ENCODE measurements at places on chromosomes 2 and 18.

DNA sequence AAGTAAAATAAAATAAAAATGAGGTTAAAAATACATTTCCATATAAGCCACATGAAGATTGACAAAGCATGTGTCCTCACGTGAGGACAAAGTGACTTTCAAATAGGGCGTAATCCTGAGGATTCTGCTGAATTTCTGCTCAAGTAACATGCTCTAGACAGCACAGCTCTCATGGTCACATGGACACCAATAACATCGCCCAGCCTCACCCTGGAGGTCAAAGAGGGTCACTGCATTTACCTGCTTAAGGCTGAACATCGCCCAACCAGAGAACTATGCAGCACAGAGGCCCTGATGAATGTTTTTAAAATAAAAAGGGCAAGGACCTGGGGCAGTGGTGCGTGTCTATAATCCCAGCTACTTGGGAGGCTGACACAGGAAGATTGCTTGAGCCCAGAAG is 30.2 kb downstream of the TGFBRAP1 start:
- peak; percentile 40 for DNase-seq

DNA sequence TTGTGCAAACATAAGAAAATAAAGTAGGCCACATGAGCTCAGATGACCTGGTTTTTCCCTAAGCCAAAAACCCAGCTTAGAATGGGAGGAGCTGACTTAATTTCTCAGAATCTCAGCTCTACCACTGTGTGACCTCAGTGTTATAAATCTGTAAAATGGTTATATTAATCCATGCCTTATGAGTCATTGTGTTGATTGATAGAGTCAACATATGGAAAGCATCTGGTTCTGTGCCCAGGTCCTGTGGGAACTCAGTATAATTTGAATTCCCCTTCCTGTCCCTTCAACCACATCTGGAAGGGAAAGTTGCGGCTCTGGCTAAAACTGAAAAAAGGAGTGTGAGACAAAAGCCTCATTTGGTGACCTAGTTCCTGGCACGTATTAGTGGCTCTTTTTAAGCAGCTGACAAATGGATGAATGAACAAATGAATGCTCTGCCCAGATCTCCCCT is 25.7 kb downstream of the TMEM177 start:
- no peak for DNase-seq

GRCh38 chr2:72113847-72114692 is 33.6 kb downstream of the CYP26B1 start:
- no peak for DNase-seq

DNA sequence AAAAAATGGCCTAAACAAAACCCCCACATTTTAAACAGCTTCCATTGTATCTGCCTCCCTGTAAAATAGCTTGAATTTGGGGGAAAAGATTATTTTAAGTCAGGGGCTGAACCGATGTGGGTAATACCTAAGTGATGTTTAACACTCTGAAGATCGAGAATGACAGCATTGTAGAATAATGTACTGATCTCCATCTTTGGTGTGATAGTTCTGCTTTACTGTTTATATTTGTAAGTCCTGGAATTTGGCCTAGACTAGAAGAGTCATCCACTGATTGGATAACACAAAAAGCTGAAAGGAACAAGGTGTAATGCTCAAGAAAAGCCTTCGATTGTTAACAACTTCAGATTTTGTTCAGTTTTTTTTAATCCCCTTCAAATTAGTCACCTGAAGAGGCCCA is 53.8 kb upstream of the CCDC68 start:
- no peak for DNase-seq

GRCh38 chr2:19456705-19457309 is 98.4 kb upstream of the OSR1 start:
- DNase-seq = no peak

DNA sequence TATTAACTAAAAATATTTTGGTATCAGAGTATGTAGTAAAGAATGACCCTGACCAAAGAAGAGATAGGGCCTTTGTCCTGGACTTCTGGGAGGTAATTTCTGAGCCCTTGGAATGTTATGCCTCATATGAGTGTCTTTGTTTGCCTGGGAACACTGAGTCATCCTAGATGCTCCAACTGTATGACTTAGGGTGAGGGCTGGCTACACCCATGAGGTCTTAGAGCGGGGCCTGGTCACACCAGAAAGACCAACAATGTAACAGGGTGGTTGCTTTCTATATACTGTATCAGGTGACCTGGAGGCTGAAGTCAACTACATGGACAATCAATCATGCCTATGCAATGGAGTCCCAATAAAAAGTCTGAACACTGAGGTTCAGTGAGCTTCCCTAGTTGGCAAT is 253.1 kb downstream of the MBD2 start:
- DNase-seq = no peak

DNA sequence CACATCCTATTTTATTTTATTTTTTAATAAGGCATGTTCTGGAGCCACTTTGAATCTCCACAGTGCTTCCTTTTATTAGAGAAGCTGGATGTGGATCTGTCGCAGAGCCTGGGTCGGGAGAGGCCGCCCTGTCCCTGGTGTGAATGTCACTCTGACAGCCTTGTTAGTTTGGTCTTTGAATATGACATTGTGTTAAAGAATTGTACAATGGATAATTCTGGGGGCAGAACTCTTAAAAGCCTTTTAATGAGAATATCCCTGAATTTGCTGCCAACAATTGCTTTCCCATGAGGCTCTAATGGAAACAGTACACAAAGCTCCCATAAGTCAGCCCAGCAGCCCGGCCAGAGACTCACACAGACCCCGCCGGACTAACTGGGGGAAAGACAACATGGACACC is 82.4 kb downstream of the MTCL1 start:
- no peak for DNase-seq

GRCh38 chr2:64919261-64919660 is 69.9 kb upstream of the SLC1A4 start:
- no peak for DNase-seq

DNA sequence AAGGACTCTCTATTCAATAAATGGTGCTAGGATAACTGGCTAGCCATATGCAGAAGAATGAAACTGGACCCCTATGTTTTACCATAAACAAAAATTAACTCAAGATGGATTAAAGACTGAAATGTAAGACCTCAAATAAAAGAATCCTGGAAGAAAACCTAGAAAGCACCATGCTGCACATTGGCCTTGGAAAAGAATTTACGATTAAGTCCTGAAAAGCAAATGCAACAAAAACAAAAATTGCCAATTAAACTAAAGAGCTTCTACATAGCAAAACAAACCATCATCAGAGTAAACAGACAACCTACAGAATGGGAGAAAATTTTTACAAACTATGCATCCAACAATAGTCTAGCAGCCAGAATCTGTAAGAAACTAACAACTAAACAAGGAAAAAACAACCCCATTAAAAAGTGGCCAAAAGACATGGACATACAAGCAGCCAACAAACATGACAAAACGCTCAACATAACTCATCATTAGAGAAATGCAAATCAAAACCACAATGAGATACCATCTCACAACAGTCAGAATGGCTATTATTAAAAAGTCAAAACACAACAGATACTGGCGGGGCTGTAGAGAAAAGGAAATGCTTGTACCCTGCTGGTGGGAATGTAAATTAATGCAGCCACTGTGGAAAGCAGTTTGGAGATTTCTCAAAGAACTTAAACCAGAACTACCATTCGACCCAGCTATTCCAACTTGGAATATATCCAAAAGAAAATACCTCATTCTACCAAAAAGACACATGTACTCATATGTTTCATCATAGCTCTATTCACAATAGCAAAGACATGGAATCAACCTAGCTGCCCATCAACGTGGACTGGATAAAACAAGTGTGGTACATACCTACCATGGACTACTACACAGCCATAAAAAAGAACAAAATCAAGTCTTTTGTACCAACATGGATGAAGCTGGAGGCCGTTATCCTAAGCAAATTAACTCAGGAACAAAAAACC is 30.6 kb downstream of the SEPTIN10 start:
- no peak for DNase-seq

GRCh38 chr2:160694221-160694620 is 200.6 kb upstream of the RBMS1 start:
- DNase-seq = no peak

- DNase-seq = peak; percentile 64
These were observed 5.9 kb upstream of the ATP5MC3 start for GRCh38 chr2:175187378-175187777.

DNA sequence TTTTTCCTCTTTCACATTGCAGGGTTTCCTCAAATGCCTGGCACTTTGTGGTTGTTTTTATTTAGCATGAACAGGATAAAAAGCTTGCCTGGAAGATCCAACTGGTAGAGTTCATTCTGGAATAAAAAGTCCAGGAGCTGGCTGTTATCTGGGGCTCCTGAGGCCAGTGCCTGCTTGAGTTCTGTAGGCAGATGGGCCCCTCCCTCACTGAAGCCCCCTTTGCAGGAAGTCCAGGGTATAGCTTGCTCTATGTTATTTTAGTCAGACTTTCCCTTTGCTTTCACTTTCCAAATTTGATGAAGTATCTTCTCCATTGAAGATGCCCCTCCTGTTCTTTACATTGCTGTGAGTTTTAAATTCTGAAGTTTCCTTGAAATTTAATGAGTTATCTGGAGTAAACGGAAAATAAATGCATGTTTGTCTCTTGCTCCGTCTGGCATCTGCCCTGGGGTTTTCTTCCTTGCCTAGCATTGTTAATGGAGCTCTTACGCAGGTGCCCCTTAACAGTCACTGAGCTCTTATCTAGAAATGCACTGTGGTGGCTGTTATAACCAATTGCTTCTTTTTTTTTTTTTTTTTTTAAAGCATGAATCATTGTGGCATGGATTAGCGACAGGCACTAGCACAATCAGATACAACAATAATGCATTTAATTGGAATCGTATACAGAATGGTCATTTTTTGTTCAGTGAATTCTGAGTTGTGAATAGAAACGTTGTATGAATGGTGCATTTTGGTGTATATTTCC is 27.0 kb upstream of the LPIN1 start:
- peak; percentile 86 for DNase-seq

- DNase-seq = no peak
These were observed 345.8 kb upstream of the ZEB2 start for GRCh38 chr2:144865670-144866069.

DNA sequence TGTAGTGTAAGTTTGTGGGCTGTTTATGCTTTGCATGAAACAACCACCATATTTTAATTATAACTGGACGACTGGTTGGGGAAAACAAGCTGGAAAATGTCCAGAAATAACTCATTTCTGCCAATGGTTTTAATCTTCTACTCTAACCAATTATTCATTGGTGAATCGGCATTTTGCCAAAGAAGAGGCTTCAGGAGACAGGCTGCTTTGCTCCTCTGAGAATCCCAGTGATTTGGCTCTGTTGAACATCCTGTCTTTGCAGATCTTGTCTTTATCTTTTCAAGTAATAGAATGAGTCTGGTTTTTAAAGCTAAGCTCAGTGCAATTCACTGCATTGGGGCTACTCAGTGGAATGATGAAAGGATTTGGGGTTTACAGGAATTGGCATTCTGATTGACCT is 109.6 kb downstream of the APOB start:
- no peak for DNase-seq

GRCh38 chr2:6924924-6925409 is 7.8 kb downstream of the RNF144A start:
- DNase-seq = no peak

DNA sequence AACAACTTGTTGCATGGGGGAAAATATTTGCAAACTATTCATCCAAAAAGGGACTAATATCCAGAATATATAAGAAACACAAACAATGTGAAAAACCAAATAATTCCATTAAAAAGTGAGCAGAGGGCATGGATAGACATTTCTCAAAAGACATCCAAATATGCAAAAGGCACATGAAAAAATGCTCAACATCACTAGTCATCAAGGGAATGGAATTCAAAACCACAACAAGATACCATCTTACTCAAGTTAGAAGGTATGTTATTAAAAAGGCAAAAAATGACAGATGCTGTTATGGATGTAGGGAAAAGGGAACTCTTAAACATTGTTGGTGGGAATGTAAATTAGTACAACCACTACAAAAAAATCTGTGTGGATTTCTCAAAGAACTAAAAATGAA is 396.5 kb downstream of the CCDC85A start:
- DNase-seq = no peak

DNA sequence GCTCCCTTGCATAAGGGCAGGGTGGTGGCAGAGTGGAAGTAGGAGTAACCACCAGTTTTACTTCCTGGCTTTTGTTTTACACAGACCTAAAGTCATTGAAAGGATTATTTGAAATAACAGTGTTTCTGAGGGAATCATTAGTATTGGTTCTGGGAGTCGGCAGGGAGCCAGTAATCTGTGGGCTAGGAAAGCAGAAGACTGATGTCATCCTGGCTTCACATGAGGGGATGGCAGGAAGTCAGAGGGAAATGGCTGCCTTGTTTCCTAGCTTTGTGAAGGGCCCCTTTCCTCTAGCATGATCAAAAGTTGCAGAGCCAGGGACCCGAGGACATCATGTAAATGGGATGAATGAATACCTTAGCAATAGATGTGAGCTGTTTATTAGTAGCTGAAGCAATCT is 792.6 kb downstream of the CPS1 start:
- DNase-seq = no peak

DNA sequence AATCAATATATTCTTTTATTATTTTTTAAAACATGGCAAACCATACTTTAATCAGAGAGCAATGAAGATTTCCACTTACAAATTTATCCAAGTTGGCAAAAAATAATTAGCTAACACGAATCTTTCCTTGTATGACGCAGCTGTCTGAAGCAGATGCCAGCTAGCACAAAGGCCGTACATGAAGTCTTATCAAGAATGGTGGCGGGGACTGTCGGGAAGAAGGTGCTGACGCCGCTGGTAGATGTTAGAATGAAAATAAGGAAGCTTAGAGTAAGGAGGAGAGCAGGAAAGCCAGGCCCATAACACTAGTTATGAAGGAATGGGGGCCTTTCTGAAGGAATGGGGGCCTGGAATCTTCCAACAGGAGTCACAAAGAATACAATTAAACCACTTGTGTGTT is 96.7 kb downstream of the ZNF516 start:
- no peak for DNase-seq

DNA sequence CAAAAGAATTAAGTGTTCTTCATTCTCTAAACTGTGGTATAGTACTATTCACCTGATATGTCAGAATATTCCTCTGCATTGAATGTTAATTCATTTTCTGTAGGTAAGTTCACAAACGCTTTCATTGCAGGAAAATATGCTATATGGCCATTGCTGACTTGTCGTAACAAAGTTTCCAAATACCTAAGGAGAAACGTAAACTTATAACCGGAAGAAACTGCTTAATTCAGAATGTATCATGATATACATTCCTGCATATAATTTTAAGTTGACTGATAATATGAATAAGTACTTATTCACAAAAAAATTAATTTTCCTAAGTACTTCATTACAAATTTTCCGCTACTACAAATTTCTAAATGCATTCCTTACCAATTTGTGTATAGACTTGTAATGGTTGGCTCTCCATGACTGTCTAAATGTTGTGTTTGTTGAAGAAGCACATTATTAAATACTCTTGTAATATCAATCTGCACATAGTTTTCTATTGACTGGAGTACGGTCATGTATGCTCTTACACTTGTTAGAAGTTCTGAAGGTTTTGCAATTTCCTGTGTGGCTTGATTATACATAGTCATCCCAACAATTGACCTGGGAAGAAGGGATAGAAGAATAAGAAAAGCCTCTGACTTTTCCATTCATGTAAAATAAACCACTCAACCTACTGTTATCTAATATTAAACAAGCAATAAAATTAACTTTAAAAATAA is 85.4 kb downstream of the NCKAP1 start:
- DNase-seq = no peak

Measured in hematopoietic multipotent progenitor cell treated with erythropoietin and hydrocortisone succinate and interleukin-3 and kit ligand, for 8 days (in vitro differentiated cells).